ENCODE measurements at places on chromosomes 3 and 15. TPM values are rescaled to one million over a fixed set of nuclear protein-coding genes. Genes with fewer than 3 reads are reported as not detected.

TRIM42 gene
- total RNA-seq, result not detected

FAM162A gene
- 71.1 TPM for total RNA-seq

CFAP100 gene
- not detected for total RNA-seq

DNA sequence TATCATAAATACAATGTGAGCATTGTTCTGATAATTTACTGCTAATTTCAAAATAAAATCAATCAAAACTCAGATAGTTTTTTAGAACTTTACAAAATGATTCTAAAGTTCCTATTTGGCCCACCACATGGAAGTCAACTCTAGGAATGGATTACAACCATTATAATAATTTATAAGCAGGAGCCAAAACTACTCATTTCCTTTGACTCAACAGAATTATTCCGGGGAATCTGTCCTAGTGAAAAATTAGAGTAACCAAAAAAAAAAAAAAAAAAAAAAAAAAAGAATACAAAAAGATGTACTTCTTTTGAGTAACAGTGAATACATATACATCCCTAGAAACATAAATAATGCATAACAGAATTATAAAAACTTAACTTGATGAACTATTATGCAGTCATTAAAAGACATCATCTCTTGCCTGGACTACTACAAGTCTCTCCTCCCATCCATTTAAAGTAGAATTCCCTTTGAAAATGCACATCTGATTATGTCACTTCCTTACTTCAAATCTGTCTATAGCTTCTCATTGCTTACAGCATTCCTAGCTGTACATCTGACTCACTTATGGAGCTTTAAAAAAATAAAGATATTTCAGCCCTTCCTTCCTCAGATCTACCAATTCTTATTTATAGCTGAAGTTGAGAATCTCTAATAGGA, 43.4 kb downstream of the HDGFL3 start:
- H3K4me3 ChIP-seq, result no peak overlapping the region
- no peak for DNase-seq
- H3K4me1 ChIP-seq, result no peaks in the 10 kb centered on the region
- no peaks in the 10 kb centered on the region for H3K27me3 ChIP-seq

RHCG gene
- total RNA-seq, result not detected

DNA sequence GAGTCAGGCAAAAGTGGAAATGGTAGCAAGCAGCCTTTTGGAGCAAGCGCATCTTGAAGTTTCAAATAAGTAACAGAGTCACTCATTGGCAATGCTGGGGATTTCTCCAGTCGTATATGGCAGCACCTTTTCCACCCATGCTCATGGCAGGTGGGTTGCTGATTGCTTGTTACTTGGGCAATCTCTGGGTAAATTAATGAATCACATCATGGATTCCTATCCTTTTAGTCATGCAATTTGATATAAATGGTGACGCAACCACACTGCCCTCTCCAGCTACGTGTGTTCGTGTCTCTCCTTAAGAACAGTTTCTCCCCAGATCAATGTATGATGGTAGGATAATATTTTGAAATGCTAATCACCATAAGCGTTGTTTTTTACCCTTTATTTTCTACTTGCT, 339.9 kb upstream of the KCNH8 start:
- no peaks in the 10 kb centered on the region for H3K27me3 ChIP-seq
- H3K4me3 ChIP-seq, result no peak overlapping the region
- H3K4me1 ChIP-seq, result no peaks in the 10 kb centered on the region
- H3K36me3 ChIP-seq, result no peaks in the 10 kb centered on the region
- H3K27ac ChIP-seq, result no peak overlapping the region

CCNB2 gene
- total RNA-seq, result 0.28 TPM

ASB14 gene
- total RNA-seq, result not detected

DNA sequence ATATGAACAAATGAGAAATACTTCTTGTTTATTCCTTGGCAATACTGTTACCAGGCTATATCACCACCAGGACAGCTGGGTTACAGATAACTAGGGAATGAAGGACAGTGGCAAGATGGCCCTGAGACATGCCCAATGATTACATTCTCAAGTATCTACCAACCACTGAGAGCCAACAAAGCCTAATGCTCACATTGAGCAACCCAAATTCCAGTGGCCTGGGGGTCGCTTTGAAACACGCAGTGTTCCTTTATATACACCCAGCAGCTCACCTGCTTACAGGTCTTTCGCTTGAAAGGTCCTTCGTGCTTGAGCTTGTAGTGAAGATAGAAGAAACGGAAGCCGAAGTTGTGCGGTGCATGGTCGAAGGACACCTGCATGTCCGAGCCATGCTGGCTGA, 45.1 kb downstream of the SPATA12 start:
- H3K4me1 ChIP-seq, result no peaks in the 10 kb centered on the region
- H3K27ac ChIP-seq, result no peak overlapping the region
- H3K27me3 ChIP-seq, result no peaks in the 10 kb centered on the region

Measured in ovary (tissue), 10 donors.